ENCODE measurements at places on chromosomes 2 and 18. TPM values are rescaled to one million over a fixed set of nuclear protein-coding genes. Genes with fewer than 3 reads are reported as not detected.

- no peaks in the 10 kb centered on the region for H3K4me1 ChIP-seq
- H3K36me3 ChIP-seq = no peaks in the 10 kb centered on the region
- no peak overlapping the region for H3K27ac ChIP-seq
- no peaks in the 10 kb centered on the region for H3K27me3 ChIP-seq
Measured at GRCh38 chr18:7720395-7720794, 153.3 kb downstream of the PTPRM start.

DNA sequence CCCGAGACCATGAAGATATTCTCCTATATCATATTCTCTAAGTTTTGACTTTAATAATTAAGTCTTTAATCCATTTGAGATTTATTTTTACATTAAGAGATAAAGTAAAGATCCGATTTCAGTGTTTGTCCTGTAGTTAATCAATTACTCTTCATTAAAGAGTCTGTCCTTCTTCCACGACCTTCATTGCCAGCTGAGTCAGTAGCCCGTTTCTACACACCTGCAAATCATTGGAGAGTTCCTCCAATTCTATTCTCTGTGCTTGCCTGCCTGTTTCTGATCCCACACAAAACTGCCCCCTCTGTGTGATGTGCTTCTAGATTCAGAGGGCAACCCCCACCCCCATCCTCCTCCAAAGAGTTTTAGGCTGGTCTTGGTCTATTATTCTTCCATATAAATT, 119.2 kb downstream of the KCNF1 start:
- H3K27me3 ChIP-seq = no peaks in the 10 kb centered on the region
- H3K4me1 ChIP-seq = no peaks in the 10 kb centered on the region
- H3K36me3 ChIP-seq = no peaks in the 10 kb centered on the region
- no peak for DNase-seq
- no peak overlapping the region for H3K4me3 ChIP-seq
- no peak overlapping the region for H3K27ac ChIP-seq

- H3K27me3 ChIP-seq = peaks cover 21% of the 10 kb centered on the region
- H3K4me1 ChIP-seq = no peaks in the 10 kb centered on the region
- H3K27ac ChIP-seq = no peak overlapping the region
- H3K36me3 ChIP-seq = no peaks in the 10 kb centered on the region
Measured at GRCh38 chr2:10982931-10983701, 71.4 kb downstream of the KCNF1 start.

DNA sequence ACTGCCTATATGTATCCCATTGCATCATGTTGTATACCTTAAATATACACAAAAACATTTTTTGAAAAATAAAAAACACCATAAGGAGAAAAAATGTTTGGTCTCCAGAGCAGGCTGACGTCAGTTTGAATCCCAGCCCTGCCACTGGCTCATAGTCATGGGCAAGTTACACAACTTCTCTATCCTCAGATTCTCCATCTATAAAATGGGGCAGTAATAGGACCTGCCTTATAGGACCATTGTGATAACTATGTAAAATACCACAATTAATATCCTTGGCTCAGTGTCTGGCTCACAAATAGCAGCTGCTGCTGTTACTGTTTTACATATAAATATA, 135.6 kb downstream of the SMAD7 start:
- no peaks in the 10 kb centered on the region for H3K4me1 ChIP-seq
- H3K27ac ChIP-seq = no peak overlapping the region
- H3K36me3 ChIP-seq = peaks cover 21% of the 10 kb centered on the region
- no peaks in the 10 kb centered on the region for H3K27me3 ChIP-seq

Gene INHBB
- 0.03 TPM for polyA plus RNA-seq

Gene EFR3B
- 1.5 TPM for polyA plus RNA-seq

Gene TEKT4
- polyA plus RNA-seq = not detected

Measured in SK-N-SH (cell line).